Adrenal gland (tissue), 19 donors: ENCODE measurements at places on chromosomes 2 and 18. TPM values are rescaled to one million over a fixed set of nuclear protein-coding genes. Genes with fewer than 3 reads are reported as not detected.

Gene AAK1
- 81.7 TPM for total RNA-seq

Gene SLC20A1
- 22.2 TPM for total RNA-seq

Gene MOGAT1
- total RNA-seq, result not detected

Gene POTEE
- not detected for total RNA-seq

Gene GAD1
- 5.8 TPM for total RNA-seq

Gene CCDC150
- total RNA-seq, result 2.4 TPM

Gene UNC80
- total RNA-seq, result 14.4 TPM

Gene TMEM37
- 11.3 TPM for total RNA-seq

Gene TGFA
- 8.2 TPM for total RNA-seq

Gene SETBP1
- 7.9 TPM for total RNA-seq

Gene STK36
- 15.2 TPM for total RNA-seq

Gene KIAA2012
- not detected for total RNA-seq

Gene GTF2A1L
- not detected for total RNA-seq

Gene SPHKAP
- total RNA-seq, result not detected

Gene KIF3C
- 10.8 TPM for total RNA-seq

Gene IL1B
- 2.1 TPM for total RNA-seq

Gene LDLRAD4
- total RNA-seq, result 60.0 TPM

Gene FLACC1
- 1.9 TPM for total RNA-seq

Gene FBXO36
- 5.2 TPM for total RNA-seq

Gene CYBRD1
- 52.7 TPM for total RNA-seq

Gene CFAP65
- total RNA-seq, result 0.06 TPM

Gene AQP12B
- total RNA-seq, result not detected

Gene HMSD
- total RNA-seq, result 0.57 TPM

Gene PLCD4
- total RNA-seq, result 1.4 TPM

Gene CYP27C1
- total RNA-seq, result not detected
